ENCODE measurements at places on chromosomes 3 and 15.

DNA sequence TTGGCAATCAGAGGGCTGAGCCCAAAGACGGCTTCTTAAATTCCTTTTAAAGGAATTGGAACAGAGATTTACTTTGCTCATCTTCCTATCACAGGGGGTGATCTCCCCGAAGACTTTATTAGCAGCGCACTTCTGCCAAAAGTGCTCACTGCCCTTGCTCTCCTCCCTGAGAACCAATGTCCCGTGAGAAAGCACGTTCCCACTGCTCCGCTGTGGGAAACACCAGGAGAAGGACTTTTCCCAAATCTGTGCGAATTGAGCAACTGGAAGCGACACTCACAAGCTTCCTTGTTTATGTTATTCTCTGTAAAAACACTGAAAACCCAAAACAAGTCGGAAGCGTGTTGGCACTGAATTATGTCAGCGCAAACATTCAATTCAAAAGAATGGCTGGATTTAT lies 670.8 kb upstream of the NR2F2 start:
- no peak for DNase-seq

DNA sequence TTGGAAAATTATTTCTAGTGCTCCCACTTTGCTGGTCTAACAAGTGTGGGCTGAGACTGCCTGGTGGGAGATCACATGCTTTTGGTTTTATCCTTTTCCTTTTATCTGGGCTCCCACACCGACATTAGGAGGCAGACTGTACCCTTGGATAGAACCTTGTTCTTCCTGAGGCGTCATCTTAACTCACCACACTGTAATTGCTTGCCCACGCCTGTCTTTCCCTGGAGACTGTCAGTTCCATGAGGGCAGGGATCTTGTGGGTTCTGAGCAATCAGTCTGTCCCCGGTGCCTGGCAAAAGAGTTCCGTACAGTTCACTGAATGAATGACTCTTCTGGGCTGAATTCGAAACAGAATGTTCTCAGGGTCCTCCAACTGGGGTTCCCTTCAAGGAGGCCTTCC lies 124.6 kb upstream of the ABHD17C start:
- DNase-seq, result no peak

- DNase-seq, result peak; percentile 87
Measured at GRCh38 chr15:59437817-59438624, at the start of gene FAM81A. Gene FAM81A, plus strand, starts transcription at chr15:59438186. Its CDS starts 20,441 bp downstream, at chr15:59458627.

- DNase-seq, result no peak
Measured at GRCh38 chr3:143171141-143171980, 51.8 kb downstream of the CHST2 start.

- DNase-seq, result peak; percentile 48
Measured at GRCh38 chr3:174937478-174937877, 78.3 kb downstream of the NAALADL2 start.

GRCh38 chr3:38127611-38128302 lies 9.2 kb downstream of the ACAA1 start:
- DNase-seq, result no peak

GRCh38 chr15:89857673-89858072 lies 36.1 kb downstream of the AP3S2 start:
- DNase-seq, result no peak

GRCh38 chr3:25468866-25469319 lies 40.8 kb downstream of the RARB start:
- DNase-seq, result no peak

DNA sequence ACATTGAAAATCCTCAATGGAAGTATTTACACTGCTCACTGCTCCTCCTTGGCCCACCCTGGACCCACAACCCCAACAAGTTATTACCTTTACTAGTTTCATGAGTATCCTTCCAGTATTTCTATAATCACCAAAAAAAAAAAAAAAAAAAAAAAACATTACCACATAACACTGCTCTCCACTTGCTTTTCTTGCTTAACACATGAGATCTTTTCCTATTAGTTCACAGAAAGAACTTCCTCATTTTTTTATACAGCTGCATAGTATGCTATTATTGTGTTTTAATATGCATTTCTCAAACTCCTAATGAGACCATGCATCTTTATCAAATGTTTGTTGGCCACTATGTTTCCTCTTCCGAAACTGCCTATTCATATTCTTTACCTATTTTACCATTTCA lies 14.6 kb downstream of the GABPB1 start:
- DNase-seq, result no peak

DNA sequence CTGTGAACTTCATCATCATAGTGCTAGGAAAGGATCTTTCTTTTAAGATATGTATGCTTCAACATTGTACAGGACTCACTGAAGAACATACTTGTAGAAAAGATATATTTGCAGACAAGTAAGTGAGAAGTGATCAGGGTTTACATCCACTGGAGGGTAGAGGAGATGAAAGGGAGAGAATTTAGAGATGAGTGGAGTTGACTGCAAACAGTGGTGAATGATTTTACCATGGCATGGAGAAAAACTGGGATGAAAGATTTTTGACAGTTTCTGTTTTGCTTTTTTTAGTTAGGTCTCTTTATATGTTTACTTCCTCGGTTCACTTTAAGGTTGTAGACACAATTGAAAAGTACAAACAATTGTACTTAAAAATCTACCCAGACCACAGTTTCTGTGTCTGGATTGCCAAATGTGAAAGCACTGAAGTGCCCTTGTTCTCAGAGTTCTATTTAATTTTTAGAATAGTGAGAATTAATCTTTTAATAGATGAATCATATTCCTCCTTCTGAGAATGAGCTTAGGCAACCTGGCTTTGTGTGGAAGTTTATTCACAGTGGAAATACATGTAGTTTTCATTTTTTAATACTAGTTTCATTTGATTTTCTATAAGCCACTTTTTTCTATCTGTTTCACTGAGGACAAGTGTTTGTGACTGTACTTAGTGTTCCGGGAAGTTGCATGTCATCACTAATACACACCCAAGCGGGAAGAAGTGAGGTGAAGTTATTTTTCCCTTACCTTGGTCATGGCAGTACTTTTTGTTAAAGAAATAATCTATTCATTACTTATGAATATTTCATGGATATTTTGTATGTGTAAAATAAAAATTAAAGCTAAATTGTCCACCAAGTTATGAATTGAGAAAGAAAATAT lies 1.8 kb upstream of the GPR171 start:
- DNase-seq, result no peak

- no peak for DNase-seq
Measured at GRCh38 chr3:145854499-145854898, 306.5 kb downstream of the PLOD2 start.

DNA sequence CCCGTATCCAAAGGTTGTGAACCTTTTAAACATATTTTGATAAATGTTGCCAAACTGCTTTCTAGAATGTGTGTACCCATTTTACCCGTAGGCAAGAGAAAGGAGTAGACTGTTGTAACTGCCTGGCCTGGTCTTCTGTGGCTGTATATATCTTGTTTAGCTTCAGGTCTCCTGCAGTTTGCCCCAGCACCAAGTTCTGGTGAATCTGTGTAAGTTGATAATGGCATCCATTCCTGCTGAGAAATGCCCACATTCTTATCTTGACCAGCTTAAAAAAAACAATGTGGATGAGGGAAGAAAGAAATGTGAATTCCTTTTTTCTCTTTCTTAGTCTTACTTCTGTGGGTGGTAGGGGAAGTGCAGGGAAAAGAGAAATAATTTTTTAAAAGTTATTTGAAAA lies 53.3 kb upstream of the TLE3 start:
- DNase-seq, result no peak

- no peak for DNase-seq
Measured at GRCh38 chr3:31182661-31183060, 288.2 kb upstream of the GADL1 start.

DNA sequence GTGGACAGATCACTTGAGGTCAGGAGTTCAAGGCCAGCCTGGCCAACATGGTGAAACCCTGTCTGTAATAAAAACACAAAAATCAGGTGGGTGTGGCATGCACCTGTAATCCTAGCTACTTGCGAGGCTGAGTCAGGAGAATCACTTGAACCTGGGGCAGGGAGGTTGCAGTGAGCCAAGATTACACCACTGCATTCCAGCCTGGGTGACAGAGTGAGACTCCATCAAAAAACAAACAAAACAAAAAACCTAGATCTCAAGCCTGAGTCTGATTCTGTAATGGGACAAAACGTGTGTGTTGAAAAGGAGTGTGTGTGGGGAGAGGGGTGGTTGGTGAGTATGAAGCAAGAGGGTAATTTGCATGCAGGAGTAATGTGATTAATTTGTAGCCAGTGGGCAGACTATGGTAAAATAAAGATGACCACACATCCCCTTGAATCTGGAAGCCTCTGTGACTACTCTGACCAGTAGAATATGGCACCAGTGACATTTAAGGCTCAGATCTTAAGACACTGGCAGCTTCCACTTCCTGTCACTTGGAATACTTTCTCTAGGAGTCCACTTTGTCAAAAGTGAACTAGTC lies 18.4 kb upstream of the OPA1 start:
- DNase-seq, result no peak

- DNase-seq, result no peak
Measured at GRCh38 chr3:135837977-135838631, 127.4 kb upstream of the PPP2R3A start.

DNA sequence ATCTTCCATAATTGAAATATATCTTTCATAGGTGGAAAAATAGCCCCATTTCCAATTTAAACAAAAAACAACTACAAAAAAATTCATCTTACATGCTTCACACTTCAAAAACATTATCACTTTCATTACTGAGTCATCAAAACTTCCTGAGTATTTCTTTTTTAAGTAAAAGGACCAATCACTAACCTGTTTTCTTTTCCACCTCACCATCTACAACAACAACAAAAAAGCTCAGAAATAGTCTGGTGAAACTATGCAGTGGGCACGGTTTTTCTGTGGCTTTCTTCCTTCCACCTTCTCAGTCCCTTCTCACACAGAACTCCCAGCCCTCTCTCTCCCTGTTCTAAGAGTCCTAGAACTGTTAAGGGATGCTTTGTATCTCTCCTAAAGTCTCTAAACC lies 20.3 kb upstream of the TNIK start:
- no peak for DNase-seq

- DNase-seq, result no peak
Measured at GRCh38 chr15:60627298-60627943, 148.5 kb upstream of the ICE2 start.

- no peak for DNase-seq
Measured at GRCh38 chr15:57114070-57114469, 195.6 kb downstream of the TCF12 start.

GRCh38 chr3:116046350-116046749 lies 398.9 kb downstream of the LSAMP start:
- no peak for DNase-seq

- no peak for DNase-seq
Measured at GRCh38 chr3:59267021-59267420, 217.2 kb upstream of the CFAP20DC start.

GRCh38 chr3:128488636-128488990 lies 4.4 kb downstream of the GATA2 start:
- peak; percentile 66 for DNase-seq

GRCh38 chr3:146164971-146165769 lies 4.2 kb upstream of the PLOD2 start:
- DNase-seq, result peak; percentile 6

DNA sequence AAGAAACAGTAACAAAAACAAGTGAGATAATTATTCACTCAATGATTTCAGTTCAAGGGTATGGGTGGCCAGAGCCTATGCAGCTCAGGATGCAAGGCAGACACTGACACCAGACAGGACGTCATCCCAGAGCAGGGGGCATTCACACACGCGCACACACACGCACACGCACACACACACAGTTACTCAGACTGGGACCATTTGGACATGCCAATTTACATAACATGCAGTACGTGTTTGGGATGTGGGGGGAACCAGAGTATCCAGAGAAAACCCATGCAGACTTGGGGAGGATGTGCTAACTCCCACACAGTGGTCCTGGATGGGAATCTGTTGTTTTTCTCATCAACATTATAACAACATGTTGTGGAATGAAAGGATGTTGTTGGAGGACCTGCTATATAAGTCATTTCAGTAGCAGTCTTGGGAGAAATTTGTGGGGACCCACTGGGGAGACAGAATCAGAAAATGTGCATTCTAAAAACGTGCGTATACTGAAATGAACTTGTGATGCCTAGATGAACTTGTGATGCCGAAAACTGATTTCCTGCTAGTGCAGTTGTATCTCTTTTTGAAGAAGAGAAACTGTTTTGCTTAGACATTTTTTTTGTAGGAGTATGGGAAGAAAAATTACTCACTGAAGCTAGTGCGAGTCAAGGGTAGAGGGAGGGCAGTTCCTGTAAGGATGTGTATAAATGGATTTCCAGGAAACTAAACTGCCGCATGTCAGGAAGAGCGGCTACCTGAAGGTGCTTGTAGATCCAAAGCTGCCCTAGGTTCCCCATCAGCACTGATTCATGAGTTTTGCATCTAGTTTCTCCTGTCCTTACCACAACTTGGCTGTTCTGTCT lies 25.2 kb downstream of the CD200 start:
- no peak for DNase-seq

DNA sequence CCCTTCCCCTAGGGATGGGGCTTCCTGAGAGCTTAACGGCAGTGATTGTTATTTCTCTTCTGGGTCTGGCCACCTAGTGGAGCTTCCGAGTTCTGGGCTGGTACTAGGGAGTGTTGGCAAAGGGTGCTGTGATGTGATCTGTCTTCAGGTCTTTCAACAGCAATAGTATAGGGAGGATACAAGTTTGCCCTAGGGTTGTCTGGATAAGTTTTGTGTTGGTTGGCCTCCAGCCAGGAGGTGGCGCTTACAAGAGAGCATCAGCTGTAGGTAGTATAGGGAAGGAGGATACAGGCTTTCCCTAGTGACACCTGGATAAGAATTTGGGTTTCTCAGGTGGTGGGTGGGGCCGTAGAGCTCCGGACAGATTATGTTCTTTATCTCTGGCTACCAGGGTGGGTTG lies 19.2 kb upstream of the CPOX start:
- DNase-seq, result peak; percentile 12

DNA sequence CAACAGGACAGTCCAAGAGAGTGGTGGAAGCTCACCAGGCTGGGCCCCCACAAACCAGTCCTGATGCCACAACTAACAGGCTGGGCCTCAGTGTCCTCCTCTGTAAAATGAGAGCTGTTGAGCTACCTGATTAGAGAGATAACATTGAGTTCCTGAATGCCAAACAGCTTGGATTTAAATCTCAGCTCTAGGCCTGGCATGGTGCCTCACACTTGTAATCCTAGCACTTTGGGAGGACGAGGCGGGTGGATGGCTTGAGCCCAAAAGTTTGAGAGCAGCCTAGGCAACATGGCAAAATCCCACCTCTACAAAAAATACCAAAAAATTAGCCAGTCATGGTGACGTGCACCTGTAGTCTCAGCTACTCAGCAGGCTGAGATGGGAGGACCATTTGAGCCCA lies 20.1 kb upstream of the TMCC1 start:
- DNase-seq, result no peak

- DNase-seq, result no peak
Measured at GRCh38 chr3:154224366-154224765, 99.9 kb downstream of the DHX36 start.

GRCh38 chr15:89144491-89144890 lies 56.2 kb downstream of the ABHD2 start:
- no peak for DNase-seq

- no peak for DNase-seq
Measured at GRCh38 chr3:193052354-193053045, 134.8 kb upstream of the MB21D2 start.

All from DMS53 (cell line).